ENCODE measurements at places on chromosomes 5 and 9.

DNA sequence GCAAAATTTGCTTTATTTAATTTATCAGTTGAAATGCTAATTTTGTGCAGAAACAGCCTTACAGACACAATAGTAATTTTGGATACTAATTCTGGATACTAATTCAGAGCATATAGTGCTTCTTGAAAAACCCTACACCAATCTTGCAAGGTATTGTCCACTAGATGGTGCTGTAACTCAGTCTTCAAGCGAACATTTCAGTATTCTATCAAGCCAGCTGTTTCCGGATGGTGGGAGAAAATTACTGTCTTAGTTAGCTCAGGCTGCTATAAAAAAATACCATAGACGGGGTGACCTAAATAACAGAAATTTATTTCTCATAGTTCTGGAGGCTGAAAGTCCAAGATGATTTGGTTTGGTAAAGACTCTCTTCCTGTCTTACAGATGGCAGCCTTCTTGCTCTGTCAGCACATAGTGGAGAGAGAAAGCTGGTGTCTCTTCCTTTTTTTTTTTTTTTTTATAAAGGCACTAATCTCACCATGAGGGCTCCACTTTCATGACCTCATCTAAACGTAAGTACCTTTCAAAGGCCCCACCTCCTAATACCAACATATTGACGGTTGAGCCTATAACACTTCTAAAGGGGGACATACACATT is 1306.5 kb upstream of the CDH9 start:
- DNase-seq = peak; percentile 27

DNA sequence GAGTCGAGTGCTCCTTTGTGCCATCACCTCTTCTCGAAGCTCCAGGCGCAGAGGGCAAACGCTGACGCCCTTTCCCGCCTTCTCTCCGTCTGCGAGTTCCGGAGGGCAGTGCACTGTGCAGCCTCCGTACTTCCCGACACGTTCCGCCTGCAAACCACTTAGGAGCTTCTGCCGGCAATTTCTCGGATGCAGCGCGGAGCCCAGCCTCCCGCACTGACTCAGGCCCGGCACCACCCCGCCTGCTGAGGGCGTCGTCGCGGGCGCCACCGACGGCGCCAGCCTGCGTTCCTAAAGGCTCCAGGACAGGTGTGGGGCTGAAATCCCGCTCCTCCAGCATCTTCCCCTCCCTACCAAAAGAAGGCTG is 9.3 kb upstream of the TRIM36 start:
- DNase-seq = no peak

GRCh38 chr9:107819772-107820565 is 330.4 kb upstream of the KLF4 start:
- DNase-seq = peak; percentile 87

DNA sequence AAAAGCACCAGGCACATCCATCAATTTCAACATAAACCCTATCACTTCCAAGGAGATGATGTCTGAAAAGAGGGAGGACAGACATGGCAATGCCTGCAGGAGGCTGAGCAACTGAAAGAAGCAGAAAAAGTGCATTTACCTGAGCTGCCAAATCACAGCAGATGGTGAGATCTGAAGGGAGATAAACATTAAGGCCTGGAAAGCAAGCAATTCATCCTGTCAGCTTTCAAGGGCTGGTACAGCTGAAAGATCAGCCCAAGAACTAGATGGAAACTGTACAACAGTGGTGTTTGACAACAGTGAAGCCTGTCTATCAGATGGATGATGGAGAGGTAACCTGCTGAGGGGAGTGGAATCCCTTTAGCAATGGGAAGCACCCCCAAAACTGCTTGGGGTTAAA is 433.2 kb upstream of the ZNF608 start:
- DNase-seq = no peak

DNA sequence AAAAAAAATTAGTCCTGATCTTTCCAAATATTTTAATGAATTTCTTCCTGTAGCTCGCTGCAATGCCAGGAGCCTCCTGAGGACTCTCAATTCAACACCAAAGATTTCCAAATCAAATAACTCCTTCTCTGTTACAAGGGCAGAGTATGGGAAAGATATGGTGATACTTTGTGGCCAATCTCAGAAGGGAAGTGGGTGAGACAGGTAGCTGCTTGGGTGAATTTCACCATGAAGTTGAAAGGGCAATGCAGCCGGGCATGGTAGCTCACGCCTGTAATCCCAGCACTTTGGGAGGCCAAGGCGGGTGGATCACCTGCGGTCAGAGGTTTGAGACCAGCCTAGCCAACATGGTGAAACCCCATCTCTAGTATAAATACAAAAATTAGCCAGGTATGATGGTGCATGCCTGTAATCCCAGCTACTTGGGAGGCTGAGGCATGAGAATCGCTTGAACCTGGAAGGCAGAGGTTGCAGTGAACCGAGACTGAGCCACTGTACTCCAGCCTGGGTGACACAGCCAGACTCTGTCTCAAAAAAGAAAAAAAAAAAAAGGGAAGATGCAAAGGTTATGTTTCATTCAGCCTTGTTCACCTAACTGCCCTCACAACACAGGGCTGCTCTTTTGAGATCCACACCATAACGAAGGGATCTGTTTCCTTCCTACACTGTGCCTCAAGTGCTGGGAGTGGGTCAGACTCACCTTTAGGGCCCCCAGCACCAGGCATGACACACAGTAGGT is 58.6 kb downstream of the PTPN3 start:
- DNase-seq = no peak

GRCh38 chr5:168364151-168364661 is 72.8 kb downstream of the WWC1 start:
- DNase-seq = no peak

DNA sequence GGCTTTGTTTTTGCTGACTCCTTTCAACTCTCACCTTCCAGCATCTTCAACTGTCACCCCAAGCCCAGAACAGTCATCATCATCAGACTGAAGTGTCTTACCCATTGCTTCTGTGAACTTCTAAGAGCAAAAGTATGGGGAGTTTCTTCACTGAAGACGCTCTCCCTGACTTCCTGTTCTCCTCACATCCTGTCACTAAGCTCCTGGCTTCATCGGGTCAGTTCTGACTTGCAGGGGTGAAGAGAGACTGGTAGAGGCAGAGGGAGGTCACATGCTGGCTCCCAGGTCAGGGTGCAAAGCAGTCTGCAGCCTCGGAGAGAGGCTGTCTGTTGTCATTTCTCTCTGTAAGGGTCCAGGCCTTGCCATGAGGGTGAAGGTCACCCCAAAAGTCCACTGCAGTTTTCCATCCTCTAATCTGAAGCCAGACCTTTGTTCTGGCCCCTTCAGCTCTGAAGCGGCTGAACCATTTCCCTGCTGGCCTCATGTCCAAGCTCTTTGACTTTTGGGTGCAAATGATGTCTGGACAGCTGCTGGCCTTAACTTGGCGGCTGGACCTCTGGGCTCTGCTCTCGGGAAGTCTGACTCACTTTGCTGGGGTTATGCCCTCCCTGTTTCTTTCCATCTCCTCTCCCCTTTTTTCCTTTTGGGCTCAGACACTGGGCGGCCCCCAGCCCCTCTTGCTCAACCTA is 305.0 kb downstream of the RAB3C start:
- peak; percentile 78 for DNase-seq

DNA sequence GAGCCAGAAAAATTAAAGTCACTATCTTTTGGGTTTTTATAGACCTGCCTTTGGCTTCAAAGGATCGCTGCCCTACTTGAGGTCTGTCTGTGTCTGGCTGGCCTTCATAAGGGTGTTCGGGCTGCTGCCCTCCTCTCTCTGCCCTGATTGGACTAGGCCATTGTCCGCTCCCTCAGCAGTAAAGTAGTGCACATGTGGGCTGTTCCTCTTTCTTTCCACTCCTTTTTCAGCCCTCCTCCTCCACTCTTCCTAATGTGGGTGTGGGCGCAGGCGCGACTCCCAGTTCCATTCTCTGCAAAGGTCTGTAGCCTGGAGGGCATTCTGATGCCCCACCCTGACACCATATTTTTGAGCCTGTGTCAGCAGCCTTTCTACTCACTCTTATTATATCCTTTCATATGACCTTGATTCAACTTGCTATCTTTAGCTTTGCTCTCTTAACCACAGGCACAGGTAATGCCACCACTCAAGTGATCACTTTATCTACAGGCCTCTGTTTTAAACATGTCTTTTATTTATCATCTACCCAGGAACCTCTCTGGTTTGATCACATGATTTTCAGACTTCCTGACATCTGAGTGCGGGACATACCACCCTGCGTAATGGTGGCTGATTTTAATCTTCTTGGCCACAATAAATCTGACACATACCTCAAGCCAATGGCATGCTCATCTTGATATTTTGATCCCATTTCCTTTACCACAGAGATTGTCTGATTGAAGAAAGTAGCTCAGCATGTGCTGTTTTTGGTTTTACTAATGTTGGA is 144.5 kb downstream of the AOPEP start:
- no peak for DNase-seq

GRCh38 chr5:105639068-105639467 is 2031.7 kb downstream of the EFNA5 start:
- peak; percentile 31 for DNase-seq

DNA sequence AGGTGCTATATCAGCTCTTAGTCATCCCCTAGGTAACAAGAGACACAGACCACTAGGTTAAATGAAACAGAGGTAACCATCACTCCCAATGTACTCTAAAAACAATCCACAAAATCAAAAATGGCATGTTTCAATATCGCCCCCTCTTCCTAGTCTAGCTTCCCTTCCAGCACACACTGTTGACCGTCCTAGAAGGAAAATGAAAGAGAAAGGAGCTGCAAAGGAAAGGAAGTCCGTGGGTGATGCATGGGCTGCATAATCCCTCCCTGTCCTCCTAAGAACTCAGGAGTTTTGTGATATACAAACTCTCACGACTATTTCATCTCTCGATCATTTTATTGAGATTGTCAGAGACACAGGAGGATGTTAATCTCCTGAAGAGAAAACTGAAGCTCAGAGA is 101.6 kb downstream of the RFK start:
- DNase-seq = peak; percentile 61

DNA sequence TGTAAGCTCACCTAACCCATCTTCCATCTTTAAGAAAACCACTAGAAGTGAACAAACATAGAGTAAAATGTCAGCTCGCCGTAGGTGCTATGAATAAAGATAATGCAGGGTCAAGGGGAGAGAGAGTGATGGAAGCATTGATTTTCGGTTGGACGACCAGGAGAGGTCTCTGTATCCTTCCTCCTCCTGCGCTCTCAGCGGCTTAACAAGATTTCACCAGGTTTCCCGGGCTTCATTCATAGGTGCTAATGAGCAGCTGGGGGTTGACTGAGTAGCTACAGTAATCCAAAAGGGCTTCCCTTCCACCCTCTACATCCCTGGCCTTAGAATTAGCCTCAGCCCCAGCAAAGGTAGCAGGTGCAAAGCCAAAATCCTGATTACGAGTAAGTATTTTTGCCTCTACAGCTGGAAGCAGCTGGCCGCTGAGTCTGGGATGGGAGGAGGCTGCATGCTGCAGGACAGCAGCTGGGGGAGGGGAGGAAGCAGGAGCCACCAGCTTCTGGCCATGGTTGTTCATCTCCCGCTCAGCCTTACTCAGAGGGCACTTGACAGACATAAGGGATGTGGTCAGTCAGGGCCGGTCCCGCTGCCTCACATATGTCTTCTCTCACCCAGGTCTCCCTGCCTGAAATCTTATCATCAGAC is 112.0 kb upstream of the IL12B start:
- no peak for DNase-seq

DNA sequence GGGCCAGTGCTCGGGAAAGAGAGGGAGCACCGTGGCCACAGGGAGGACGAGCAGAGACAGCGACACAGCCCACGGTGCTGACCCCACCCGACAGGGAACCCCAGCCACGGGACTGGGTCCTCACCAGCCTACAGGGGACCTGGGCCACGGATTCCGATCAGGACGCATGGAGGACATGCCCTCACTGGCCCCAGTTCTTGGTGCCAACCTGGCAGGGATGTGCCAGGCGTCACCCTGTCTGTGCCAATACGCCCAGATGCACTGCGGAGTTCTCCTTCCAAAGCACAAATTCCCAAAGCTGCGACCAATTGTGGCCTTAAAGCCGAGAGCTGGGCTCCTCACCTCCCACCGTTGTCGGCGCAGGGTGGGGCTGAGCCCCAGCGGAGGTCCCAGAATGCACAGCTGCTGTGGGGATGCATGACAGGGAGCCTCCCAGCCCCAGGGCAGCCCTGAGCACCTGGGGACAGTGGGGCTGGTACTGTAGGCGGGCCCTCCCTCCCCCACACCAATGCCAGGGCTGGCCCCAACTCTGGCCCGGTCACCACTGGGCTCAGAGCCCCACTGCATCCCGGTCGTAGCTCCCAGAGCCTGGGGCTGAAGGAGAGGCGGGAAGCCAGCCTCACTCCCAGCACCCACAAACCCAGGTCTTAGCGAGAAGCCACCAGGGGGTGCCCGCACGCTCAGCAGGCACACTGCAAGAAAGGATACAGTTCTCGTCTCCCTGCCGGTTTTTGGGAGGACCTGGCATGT is 44.2 kb downstream of the NKD2 start:
- DNase-seq = peak; percentile 89

- no peak for DNase-seq
Observed at GRCh38 chr9:2261421-2262103, 246.4 kb downstream of the SMARCA2 start.

GRCh38 chr5:10578293-10578665 is 14.4 kb downstream of the ANKRD33B start:
- DNase-seq = no peak

- DNase-seq = peak; percentile 38
Observed at GRCh38 chr9:111994831-111995458, 98.3 kb downstream of the UGCG start.

- no peak for DNase-seq
Observed at GRCh38 chr9:68626526-68626925, 78.5 kb upstream of the PIP5K1B start.

- no peak for DNase-seq
Observed at GRCh38 chr9:68933434-68934328, 80.2 kb downstream of the PRKACG start.

DNA sequence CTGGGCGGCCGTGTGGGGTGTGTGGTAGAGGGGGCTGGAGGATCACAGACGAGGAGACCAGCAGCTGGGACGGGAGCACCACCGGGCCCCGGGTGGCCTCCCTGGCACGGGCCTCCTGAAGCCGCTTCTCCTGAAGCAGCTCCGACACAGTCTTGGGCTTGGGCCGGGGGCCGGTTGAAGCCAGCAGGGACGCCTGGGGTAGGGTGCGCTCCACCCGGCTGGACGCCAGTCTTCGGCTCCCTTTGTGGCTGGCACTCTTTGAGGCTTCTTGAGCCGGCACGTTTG is 5.5 kb upstream of the CARD9 start:
- no peak for DNase-seq

GRCh38 chr5:88355490-88356050 is 86.9 kb upstream of the TMEM161B start:
- DNase-seq = no peak

- DNase-seq = no peak
Observed at GRCh38 chr9:16126042-16126441, 573.2 kb downstream of the CCDC171 start.

DNA sequence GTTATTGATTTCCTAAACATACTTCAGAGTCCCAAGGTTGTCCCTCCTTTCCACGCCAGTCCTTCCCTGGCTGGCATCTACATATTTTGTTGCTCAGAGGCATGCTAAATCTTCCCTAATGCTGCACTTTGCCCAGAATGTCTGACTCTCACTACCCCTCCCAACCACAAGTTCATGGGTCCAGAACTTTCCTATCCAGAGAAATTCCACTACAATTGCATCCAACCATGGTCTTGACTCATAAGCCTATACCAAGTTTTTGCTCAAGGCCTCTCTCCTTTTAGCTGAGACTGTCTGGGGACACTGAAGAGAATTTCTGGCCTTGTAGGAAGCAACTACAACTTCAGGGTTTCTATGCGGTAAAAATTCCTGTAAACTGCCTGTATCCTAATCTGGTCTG is 206.3 kb downstream of the BNC2 start:
- no peak for DNase-seq
